SK-N-DZ (cell line): ENCODE measurements at places on chromosomes 3 and 15.
A peak's percentile ranks its signal among the peaks of the same experiment; 100 is the strongest.

GRCh38 chr3:31882895-31883294, 98.2 kb downstream of the OSBPL10 start:
- no peak for DNase-seq

GRCh38 chr3:60225848-60226247, 1025.4 kb downstream of the FHIT start:
- no peak for DNase-seq

DNA sequence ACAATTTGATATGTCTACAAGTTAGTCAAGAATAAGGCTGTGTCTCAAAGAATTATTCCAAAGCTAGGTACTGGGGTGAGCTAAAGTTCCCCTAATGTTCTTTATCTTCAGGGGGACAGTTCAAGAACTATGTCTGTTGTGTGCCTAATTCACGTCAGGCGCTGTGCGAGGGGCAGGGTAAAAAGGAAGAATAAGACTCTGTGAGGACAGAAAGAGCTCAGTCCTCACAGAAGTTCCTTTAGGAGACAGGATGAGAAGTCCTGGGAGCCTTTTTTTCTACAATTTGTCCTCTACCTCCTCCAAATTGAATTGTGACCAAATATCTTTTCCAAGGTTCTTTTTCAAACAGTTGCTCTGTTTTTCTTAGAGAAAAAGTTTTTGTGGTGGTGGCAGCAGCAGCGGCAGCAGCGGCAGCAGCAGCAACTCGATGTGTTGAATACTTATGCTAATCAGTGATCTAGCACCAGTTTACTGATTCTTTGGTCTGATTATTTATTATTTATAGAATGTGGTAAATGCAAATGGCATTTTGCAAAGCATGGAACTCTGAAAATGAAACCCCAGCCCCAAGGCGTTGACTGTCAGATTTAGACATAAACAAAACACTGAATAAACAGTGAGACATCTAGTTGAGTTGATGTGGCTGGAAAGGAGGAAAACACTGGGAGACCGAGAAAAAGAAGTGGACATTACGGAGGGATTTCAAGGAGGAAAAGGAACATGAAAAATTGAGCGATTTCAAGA, 88.6 kb downstream of the GTPBP8 start:
- DNase-seq, result no peak

DNA sequence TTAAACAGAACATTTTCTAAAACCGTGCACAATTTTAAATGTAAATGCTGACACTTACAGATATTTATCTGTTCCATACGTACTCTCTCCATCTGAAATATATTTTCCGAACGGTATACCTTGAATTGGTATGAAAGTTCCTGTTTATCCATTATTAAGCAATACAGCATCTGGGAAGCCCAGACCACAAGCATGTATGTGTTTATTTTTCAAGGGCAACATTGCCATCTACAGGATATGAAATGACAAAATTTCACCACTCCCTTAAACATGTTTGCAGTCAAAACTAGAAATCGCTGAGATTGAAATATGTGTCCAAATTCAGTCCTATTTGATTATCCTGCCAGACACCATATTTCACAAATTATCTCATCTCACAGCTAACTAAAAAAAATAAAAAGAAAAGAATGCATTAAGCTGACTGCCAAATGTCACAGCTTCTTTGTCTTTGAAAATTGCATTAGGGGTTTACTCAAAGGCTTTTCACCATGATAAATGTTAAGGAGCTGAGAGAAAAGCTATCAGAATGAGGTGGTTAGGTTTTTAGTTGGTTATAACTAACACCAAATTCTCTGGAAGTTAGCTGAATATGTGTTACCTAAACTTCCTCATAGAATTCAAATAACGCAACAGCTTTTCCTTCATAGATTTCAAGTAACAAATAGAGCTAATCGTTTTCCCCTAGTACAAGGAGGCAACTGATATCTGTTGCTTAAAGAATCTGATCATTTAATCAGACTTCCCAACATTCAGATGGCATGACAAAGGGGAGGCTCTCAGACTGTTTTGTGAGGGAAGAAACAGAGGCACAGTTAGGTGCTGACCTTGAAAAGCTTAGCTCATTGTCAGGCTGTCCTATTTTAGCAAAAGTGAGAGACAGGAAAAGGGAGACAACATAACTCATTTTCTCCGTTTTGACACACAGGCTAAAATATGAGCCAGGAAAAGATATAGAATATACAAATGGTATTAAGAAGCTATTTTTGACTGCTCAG, 533.1 kb downstream of the TBL1XR1 start:
- peak; percentile 68 for DNase-seq

GRCh38 chr3:152236716-152237115, 32.0 kb upstream of the MBNL1 start:
- no peak for DNase-seq

- DNase-seq, result no peak
These were observed 3.5 kb downstream of the VIPR1 start for GRCh38 chr3:42505849-42506410.
